Left lobe of liver (tissue), 2 donors: ENCODE measurements at places on chromosomes 12 and 14. TPM values are rescaled to one million over a fixed set of nuclear protein-coding genes. Genes with fewer than 3 reads are reported as not detected.

The KLRG1 gene
- 1.9 TPM for total RNA-seq

The MNAT1 gene
- 8.5 TPM for total RNA-seq

The FGD4 gene
- 21.6 TPM for total RNA-seq

The COX8C gene
- not detected for total RNA-seq

- no peak for DNase-seq
These were observed 134.1 kb upstream of the KRAS start for GRCh38 chr12:25384893-25385248.

GRCh38 chr12:57456145-57456700 lies 1.1 kb downstream of the INHBE start:
- no peak for DNase-seq

DNA sequence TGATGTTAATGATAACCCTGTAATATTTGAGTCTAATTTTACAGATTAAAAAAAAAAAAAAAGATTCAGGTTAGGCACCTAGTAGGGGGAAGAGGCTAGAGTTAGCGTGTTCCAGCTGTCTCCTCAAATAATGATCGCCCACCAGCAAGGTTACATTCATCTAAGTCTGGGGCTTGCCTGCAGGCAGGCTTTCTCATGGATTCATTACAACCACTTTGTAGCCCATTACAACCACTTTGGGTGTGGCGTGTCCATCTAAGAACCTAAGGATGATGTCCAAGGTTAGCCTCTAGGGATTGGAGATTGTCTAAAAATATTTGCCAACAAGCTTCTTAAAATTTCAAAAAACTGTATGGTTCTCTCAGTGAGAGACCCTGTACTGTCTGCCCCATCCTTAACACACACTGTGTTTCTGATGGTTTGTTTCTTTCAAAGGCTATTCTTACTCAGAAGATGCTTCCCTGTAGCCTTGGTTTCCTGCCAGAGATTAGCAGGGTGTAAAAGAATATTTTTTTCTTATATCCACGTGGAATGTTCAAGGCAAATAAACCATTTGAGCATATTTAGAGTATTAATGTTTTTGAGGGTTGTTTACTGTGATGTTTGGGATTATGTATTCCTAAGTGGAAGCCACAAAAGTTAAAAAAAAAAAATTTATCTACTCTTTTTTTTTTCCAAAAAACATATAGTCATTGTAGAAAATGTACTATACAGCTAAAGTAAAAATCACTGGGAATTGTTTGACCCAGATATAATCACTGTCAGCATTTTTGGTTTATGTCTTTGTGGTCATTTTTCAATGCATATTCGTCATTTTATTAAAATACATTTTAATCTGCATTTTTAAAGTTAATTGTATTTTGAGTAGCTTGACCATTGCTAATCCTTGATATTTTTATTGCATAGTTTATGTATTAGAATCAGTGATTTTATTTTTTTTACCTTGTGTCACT lies 1.7 kb downstream of the DYNC1H1 start:
- DNase-seq, result no peak

- DNase-seq, result no peak
These were observed 8.2 kb downstream of the VDR start for GRCh38 chr12:47896633-47897032.

DNA sequence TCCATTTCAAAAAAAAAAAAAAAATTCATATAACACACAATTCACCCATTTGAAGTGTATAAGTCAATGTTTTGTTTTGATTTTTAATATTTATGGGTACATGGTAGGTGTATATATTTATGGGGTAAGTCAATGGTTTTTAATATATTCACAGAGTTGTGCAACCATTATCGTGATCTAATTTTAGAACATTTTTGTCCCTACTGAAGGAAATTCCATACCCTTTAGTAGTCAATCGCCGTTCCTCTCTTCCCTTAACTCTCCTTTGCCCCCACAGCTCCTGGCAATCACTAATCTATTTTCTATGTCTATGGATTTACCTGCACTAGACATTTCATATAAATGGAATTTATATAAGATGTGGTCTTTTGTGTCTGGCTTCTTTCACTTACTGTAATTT lies 92.8 kb downstream of the TRAFD1 start:
- no peak for DNase-seq
